ENCODE measurements at places on chromosomes 1 and 21.

DNA sequence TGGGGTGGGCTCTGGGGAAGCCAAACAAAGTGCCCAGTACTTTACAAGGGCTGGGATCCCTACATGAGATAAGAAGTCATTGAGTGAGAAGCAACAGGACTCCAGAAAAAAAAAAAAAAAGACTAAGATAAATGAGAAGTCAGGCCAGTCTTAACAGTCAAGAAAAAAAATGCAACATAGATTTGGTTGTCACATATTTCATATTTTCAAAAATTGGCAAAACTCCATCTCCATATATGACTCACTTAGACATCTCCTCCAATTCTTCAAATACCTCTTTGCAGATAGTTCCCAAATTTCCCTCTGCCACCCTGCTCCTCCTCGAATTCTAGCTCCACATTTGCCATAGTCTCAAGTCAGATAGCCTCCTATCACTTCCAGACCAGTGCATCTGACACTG, 20.9 kb upstream of the SIPA1L2 start:
- no peak for DNase-seq

- DNase-seq, result no peak
These were observed 26.2 kb downstream of the RSBN1 start for GRCh38 chr1:113786069-113786468.

DNA sequence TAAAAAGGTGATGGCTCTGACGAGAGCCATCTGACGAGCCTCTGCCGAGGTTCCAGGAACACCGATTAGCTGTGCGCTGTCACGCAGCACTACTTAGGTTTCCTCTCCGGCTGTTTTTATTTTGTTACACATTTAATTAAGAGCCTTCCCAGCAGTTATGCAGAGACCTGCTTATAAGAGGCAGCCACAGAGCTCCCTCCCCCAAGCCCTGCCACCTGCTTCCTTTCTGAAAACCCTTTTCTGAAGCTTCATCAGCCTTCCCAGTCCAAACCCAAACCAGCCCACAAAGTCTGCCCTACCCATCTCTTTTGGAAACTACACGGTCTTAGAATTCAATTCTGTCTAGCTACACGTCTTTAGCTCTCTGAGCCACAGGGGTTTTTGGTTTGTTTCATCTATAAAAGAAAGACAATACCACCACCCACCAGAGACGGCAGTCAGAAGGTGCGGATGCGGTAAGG, 49.1 kb downstream of the ERI3 start:
- peak; percentile 20 for DNase-seq

DNA sequence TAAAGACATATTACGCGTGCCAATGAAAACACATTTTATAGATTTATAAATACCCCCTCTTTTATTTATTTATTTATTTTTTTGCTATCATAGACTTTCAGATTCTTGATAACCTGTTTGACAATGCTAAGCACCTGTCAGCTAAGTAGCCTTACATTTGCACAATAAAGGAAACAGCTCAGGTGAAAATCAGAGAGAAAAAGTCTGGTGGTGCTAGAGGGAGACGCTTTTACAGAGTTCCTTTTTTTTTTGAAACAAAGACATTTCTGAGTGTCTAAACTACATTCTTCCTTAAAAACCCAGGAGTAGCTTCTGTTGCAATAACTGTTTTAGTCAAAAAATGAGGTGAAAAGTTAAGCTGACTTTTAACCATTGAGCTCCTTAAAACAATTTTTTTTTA, 1611.6 kb downstream of the NCAM2 start:
- DNase-seq, result no peak

DNA sequence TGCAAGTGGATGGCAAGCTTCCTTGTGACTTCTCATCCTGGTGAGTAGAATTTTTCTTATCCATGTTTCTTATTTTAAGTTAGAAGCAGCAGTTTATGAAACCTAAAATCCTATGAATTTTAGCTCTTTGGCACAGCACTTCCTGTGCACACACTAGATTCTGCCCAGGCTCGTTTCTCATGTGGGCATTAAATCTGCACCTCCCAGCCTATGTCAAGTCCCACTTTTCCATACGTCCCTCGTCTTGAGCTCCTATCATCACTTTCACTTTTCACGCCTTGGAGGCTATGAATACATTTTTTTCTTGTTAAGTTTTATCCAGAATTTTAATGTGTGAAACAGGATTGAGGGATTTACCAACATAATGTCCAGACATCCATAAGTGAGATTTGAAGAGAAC, 142.1 kb downstream of the MRPS6 start:
- no peak for DNase-seq

- no peak for DNase-seq
These were observed 40.6 kb upstream of the DIPK1A start for GRCh38 chr1:93001893-93002292.

GRCh38 chr21:34196996-34197395, 123.6 kb downstream of the MRPS6 start:
- no peak for DNase-seq

- DNase-seq, result no peak
These were observed 94.5 kb upstream of the ARTN start for GRCh38 chr1:43839056-43839455.

GRCh38 chr1:21572221-21572620, 63.0 kb downstream of the ALPL start:
- no peak for DNase-seq

GRCh38 chr1:24898152-24898908, 31.7 kb downstream of the RUNX3 start:
- peak; percentile 56 for DNase-seq

- no peak for DNase-seq
These were observed 43.8 kb upstream of the MACF1 start for GRCh38 chr1:39160703-39161102.

GRCh38 chr1:42931911-42932422, 26.7 kb downstream of the SLC2A1 start:
- DNase-seq, result peak; percentile 76

GRCh38 chr1:113488576-113489177, 98.4 kb downstream of the MAGI3 start:
- no peak for DNase-seq

- DNase-seq, result no peak
These were observed 63.7 kb downstream of the SYT14 start for GRCh38 chr1:210001751-210002150.

DNA sequence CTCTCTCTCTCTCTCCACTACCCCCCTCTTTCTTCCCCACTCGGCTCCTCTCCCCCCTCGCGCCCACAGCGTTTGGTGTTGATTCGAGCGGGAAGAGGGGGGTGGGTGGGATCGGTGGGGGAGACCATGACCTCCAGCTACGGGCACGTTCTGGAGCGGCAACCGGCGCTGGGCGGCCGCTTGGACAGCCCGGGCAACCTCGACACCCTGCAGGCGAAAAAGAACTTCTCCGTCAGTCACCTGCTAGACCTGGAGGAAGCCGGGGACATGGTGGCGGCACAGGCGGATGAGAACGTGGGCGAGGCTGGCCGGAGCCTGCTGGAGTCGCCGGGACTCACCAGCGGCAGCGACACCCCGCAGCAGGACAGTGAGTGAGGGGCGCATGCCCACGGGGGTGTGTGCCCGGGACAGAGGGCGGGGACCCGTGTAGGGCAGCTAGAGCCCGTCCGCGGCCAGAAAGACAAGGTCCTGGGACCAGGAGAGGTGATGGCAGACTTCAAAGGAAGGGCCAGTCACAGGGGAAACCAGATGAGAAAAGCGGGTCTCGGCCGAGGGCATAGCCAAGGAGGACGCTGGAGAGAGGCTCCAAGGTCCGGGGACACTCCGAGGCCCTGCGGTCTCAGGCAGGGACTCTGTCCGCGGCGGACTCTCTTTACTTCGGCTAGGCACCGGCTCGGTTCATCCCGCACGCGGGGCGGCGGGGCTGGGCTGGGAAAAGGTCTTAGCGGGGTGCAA, at the start of gene PRRX1:
Gene PRRX1 (plus strand): TSS at position 39 of the 735 bp plus-strand sequence. CDS start 88 bp downstream, at position 127.
- no peak for DNase-seq

DNA sequence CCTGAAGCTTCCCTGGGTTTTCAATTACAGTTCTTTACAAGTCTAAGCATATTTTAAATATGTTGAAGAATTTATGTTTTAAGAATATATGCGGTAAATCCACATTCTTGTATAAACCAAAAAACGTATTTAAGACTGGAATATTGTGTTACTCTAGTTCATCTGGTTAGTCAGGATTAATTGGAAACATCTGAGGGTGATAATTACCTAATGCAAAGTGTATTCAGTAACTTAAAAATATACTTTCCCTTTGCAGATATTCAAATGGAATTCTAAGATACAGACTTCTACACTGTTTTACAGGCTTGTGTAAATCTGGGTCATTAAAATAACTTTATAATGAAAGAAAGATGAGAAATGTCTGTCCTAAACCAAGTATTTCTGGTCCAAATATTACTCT, 302.0 kb downstream of the VAV3 start:
- DNase-seq, result no peak

GRCh38 chr1:34645919-34646318, 108.9 kb upstream of the GJB5 start:
- no peak for DNase-seq

GRCh38 chr21:44297525-44298290, 2.1 kb upstream of the PFKL start:
- DNase-seq, result peak; percentile 76

- DNase-seq, result no peak
These were observed 200.7 kb upstream of the POU3F1 start for GRCh38 chr1:38246955-38247952.

GRCh38 chr1:229251185-229251584, 19.7 kb upstream of the RAB4A start:
- DNase-seq, result no peak

- no peak for DNase-seq
These were observed 22.8 kb downstream of the NADK start for GRCh38 chr1:1755426-1755825.

GRCh38 chr1:5811419-5811818, 180.8 kb downstream of the NPHP4 start:
- no peak for DNase-seq

DNA sequence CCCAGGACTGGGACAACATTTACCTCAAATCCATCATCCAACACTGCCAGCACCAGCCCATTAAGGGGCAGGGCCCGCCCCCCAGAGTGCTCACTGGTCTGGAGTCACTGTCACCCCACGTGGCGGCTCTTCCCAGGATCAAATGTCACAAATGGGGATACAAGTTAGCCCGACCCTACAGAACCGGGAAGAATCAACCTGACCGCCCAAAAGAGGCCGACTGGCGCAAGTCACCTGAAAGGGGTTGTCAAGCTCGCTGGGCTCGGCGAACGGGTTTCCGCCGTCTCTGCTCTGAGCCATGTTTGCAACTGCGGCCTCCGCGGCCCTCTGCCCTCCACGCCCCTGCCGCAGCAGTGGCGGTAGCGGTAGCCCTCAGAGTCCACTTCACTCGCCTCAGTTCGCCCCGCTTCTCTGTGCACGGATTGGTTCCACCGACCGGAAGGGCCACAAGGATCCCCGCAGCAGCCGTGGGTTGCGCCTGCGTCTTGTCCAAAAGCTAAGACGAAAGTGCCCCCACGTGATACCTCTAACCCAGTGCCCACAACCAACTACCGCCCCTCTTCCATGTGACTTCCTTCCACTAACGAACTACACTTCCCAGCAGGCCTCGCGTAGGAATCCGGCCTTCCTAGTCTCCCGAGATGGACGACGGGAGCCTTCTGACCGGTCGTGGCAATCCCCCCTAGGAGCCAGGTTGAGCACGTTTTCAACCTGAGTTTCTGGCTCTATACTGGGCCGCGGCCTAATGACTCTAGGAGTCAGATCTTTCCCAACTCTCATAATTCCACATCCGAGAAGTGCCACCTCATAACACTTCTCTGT, at the start of gene SCAMP3:
Gene SCAMP3 (minus strand): TSS at position 509 of the 822 bp plus-strand sequence. CDS start 209 bp downstream, at position 300.
- DNase-seq, result peak; percentile 89

- peak; percentile 44 for DNase-seq
These were observed at the start of gene AMIGO1 for GRCh38 chr1:109509176-109510134. AMIGO1 (minus strand) TSS chr1:109509727; CDS start chr1:109508912, 815 bp downstream.

DNA sequence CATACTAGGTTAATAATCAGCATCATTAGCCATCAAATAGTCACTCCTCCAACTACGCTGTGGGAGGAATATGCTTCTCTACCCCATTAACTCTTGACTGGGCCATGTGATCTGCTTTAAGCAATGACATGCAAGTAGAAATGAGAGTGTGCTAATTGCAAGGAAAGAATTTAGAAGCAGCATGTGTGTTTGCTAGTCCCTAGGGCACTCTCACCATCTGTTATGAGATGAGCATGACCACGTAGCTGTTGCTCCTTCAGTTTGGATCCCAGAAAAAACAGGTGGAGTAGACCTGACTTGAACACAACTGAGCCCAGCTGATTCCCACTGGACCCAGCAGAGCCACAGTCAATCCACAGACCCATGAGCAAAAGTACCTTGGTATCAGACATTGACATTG, 19.7 kb upstream of the RGS7 start:
- no peak for DNase-seq

- no peak for DNase-seq
These were observed 64.0 kb downstream of the DDX20 start for GRCh38 chr1:111819566-111820263.
